NCI-H524 (cell line): ENCODE measurements at places on chromosomes 5 and 9.

DNA sequence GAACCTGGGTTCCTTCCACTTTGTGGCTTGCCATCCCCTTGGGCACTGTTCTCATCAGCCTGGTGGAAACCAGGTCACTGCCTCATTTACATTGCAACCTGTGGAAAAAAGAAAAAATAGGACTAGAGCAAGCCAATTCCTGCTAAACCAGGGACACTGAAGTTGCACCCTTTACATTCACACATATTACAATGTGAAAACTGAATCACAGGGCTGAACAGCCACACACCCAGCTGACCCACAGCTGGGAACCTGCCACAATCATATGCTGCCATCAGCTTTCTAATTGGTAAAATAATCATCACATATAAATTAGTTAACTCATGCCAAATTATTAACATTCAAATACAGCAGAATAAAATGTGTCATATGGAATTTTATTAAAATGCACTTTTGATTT is 94.5 kb downstream of the CDH6 start:
- DNase-seq, result no peak

DNA sequence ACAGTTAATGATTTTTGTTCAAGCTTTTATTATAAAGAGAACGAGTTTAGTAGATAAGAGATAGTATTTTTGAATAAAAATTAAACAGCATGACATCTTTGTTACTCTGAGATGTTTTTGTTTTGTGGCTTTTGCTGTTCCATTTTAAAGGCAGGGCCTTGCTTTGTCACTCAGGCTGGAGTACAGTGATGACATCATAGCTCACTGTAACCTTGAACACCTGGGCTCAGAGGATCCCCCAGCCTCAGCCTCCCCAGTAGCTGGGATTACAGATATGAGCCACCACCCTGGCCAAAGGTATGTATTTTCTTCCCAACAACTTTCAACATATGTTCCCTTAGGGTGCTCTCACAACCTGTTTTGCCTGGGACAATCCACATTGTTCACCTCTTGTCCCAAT is 730.9 kb upstream of the RGMB start:
- no peak for DNase-seq

- DNase-seq, result no peak
Measured at GRCh38 chr5:32604800-32605765, 19.7 kb downstream of the SUB1 start.

DNA sequence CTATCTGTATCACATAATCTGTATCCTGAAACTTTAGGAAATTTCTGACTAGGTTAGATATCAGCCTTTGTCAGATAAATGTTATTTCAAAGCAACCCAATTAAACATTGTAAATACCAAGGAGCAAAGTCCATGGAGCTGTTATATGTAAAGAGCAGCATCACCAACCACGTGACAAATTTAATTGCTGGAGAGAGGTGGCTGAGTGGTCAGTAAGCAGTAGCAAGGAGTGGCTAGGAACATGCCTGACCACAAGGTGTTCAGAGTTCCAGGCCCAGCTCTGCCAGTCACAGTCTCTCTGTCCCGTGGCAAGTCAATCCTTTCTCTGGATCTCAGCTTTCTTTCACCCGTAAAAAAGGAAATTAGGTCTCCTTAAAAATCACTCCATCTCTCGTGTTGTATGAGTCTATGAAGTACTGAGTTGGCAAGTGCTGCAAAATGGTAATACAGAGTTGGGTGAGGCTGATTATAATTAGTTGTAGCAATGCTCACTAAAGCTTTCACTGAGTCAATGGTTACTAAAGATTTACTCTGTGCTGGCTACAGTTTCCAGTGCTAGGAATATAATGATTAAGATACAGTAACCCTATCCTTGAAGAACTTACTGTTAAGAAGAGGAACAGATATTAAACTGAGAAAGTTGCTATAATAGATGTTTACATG is 166.1 kb downstream of the GNAQ start:
- no peak for DNase-seq
